Upper lobe of left lung (tissue), 6 donors: ENCODE measurements at places on chromosomes 5 and 9. TPM values are rescaled to one million over a fixed set of nuclear protein-coding genes. Genes with fewer than 3 reads are reported as not detected.

DNA sequence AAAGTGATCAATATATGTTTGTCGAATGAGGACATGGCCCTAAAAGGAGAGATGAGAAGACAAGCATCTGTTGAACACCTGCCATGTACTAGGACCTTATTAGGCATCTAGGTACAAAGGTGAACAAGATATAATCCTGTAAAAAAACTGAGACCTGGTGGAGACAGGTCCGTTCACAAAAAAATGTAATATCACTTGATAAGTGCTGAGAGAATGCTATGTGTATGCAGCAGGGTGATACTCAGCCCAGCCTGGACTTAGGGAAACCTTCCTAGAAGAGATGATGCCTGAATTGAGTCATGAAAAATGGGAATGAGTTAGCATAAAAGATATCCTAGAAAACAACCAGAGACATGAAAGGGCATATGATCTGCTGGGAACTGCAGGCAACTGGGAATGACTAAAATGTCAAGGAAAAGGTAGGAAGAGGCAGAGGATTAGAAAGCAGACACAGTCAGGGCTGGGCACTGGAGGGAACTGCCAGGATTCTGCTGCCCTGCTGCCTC is 108.5 kb downstream of the ADRB2 start:
- no peaks in the 10 kb centered on the region for H3K27me3 ChIP-seq
- no peak overlapping the region for H3K4me3 ChIP-seq
- DNase-seq = no peak
- H3K36me3 ChIP-seq = no peaks in the 10 kb centered on the region
- H3K4me1 ChIP-seq = peaks cover 5% of the 10 kb centered on the region

- no peak for DNase-seq
- H3K27me3 ChIP-seq = no peaks in the 10 kb centered on the region
- H3K27ac ChIP-seq = no peak overlapping the region
- no peaks in the 10 kb centered on the region for H3K4me1 ChIP-seq
Observed at GRCh38 chr9:93436655-93437407, 14.7 kb upstream of the FAM120A start.

DNA sequence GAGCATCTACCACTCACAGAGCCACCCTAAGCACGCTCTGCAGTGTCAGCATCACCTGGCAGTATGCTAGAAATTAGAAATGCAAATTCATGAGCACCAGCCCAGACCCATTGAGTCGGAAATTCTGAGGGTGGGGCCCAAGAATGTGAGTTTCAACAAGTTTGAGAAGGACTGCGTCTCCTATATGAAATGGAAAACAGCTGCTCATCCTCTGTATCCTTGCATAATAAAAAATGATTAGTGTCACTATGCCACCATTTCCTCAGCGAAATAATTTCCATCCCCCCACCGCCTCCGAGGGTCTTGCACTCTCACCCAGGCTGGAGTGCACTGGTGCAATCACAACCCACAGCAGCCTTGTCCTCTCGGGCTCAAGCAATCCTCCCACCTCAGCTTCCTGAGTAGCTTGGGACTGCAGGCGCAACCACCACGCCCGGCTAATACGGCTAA is 1.3 kb upstream of the IQGAP2 start:
- H3K27ac ChIP-seq = peak overlapping the region; percentile 82
- no peaks in the 10 kb centered on the region for H3K27me3 ChIP-seq
- peaks cover 36% of the 10 kb centered on the region for H3K4me1 ChIP-seq
- peak overlapping the region; percentile 76 for H3K4me3 ChIP-seq

DNA sequence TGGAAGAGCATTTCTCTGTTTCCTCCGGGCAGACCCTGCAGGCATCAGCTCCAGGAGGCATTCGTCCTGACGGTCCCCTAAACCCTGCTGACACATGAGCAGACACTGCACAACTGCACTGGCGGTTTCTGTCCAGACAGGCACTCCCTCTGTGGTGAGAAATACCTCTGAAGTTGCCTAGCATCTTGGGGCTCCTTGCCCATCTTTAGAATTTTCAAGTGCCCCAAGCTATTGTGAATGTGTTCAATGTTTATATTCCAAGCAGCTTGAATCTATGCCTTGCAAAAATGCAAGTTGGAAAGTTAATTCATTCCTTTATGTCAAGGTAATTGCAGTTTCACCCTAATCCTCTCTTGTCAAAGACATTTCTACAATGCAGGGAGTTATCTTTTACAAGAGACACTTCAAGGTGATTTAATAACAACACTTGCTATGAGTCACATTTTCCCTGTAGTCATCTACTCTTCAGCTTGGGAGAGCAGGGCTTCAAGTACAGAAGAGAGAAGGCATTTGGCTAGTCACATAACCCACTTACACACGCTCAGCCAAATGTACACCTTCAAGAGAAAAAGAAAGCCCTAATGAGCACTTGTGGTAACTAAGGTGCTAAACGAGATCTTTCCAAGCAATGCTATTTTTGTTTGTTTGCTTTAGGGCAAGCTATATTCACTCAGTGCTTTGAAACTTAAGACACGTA is 302.5 kb downstream of the MLLT3 start:
- peak; percentile 26 for DNase-seq
- peak overlapping the region; percentile 6 for H3K27ac ChIP-seq
- no peaks in the 10 kb centered on the region for H3K27me3 ChIP-seq
- peaks cover 4% of the 10 kb centered on the region for H3K4me1 ChIP-seq

DNA sequence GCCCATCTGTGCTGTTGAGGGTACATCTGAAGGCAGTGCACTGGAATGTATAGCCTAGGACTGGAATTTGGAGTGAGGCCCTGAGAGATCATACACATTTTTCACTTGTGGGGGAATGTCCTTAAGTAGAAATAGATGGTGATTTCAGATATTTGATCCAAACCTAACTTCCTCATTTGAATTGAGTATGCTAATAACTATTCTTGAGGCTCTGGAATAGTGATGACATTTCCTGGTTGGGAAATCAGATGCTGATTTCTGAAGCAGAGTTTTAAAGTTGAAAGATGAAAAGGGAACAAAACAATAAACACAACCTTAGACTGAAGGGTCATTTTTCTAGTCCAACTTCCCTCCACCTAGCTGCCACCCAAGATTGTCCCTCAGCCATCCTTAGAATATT is 163.0 kb upstream of the CCDC152 start:
- H3K36me3 ChIP-seq = no peaks in the 10 kb centered on the region
- no peaks in the 10 kb centered on the region for H3K27me3 ChIP-seq
- no peak overlapping the region for H3K27ac ChIP-seq
- peaks cover 8% of the 10 kb centered on the region for H3K4me1 ChIP-seq
- no peak overlapping the region for H3K4me3 ChIP-seq

GRCh38 chr9:21836437-21837161 is 34.2 kb downstream of the MTAP start:
- no peaks in the 10 kb centered on the region for H3K27me3 ChIP-seq
- H3K36me3 ChIP-seq = no peaks in the 10 kb centered on the region
- H3K4me1 ChIP-seq = peaks cover 18% of the 10 kb centered on the region
- H3K27ac ChIP-seq = no peak overlapping the region
- H3K4me3 ChIP-seq = no peak overlapping the region

DNA sequence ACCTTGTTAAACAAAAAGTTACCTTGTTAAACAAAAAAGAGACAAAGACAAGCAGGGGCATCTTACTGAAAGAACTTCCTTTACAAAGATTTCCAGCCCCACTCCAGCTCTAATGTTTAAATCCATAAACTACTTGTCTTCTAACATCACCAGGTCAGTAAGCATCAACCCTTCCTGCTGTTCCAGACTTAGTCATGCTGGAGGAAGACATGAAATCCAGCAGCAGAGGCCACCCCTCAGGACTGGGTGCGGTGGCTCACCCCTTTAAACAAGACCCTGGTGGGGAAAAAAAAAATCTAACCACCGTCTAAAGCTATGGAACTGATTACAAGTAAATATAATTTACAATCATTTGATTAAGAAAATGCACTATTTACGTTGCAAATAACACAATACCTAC is 9.1 kb downstream of the PDCL start:
- H3K27me3 ChIP-seq = no peaks in the 10 kb centered on the region
- H3K4me1 ChIP-seq = peaks cover 49% of the 10 kb centered on the region
- no peak overlapping the region for H3K4me3 ChIP-seq
- H3K27ac ChIP-seq = peak overlapping the region; percentile 4
- no peak for DNase-seq

GRCh38 chr5:144433140-144433822 is 262.6 kb downstream of the KCTD16 start:
- no peak for DNase-seq
- H3K36me3 ChIP-seq = no peaks in the 10 kb centered on the region
- no peaks in the 10 kb centered on the region for H3K4me1 ChIP-seq
- no peaks in the 10 kb centered on the region for H3K27me3 ChIP-seq
- H3K4me3 ChIP-seq = no peak overlapping the region
- no peak overlapping the region for H3K27ac ChIP-seq

GRCh38 chr5:59684388-59685190 is 208.9 kb downstream of the PDE4D start:
- no peak for DNase-seq
- H3K4me3 ChIP-seq = no peak overlapping the region
- no peaks in the 10 kb centered on the region for H3K36me3 ChIP-seq
- no peak overlapping the region for H3K27ac ChIP-seq
- no peaks in the 10 kb centered on the region for H3K27me3 ChIP-seq

- H3K4me3 ChIP-seq = no peak overlapping the region
- no peaks in the 10 kb centered on the region for H3K27me3 ChIP-seq
- H3K36me3 ChIP-seq = no peaks in the 10 kb centered on the region
- peaks cover 8% of the 10 kb centered on the region for H3K4me1 ChIP-seq
Observed at GRCh38 chr9:107866711-107867311, 377.2 kb upstream of the KLF4 start.

GRCh38 chr5:111997711-111998110 is 240.7 kb upstream of the NREP start:
- DNase-seq = peak; percentile 26
- H3K36me3 ChIP-seq = no peaks in the 10 kb centered on the region
- H3K4me1 ChIP-seq = no peaks in the 10 kb centered on the region

DNA sequence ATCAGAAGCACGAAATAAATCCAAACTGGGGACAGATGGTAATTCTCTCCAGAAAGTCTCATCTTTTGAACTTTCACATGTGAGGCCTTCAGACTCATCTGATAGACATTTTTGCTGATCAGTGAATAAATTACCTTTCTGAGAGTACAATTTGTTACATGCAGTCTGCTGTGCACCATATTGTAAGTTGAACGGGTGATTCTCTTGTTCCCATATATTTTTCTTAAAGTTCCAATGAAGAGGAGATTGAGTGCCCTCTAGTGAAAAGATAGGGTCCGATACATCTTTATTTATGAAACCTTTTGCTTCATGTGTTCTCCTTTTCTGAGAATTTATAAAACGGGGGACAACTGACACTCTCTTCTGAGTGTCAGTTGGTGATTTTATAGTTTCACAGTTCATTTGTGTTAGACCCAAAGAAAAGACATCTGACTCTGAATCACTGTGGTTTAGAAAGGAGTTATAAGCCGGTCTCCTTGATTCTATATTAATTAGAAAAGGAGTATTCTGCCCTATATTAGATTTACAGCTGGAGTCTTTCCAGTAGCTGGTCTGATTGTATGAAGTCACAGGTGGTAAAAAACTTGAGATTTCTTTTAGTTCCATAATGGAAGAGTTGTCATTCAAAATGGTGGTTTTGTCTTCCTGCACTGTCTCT is 30.4 kb downstream of the GNG10 start:
- H3K27ac ChIP-seq = no peak overlapping the region
- H3K4me1 ChIP-seq = no peaks in the 10 kb centered on the region
- no peak overlapping the region for H3K4me3 ChIP-seq
- no peaks in the 10 kb centered on the region for H3K27me3 ChIP-seq

DNA sequence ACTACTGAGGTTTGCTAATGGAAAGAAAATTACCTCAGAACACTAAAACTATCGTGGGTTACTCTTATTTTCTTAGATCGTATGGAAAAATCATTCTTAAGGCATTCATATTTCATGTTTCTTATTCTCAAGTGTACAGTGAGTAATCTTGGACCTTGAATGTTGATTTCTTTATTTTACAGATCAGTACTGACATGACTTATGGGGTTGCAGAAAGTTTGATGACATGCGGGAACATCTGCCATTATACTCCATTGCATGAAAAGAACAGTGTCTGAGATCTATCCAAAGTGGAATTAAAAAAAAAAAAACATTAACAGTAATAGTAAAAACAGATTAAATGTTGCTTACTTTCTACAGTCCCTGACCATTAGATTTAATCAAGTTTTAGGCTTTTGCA is 1290.2 kb upstream of the WWC1 start:
- no peaks in the 10 kb centered on the region for H3K27me3 ChIP-seq
- no peak for DNase-seq
- no peak overlapping the region for H3K4me3 ChIP-seq
- H3K36me3 ChIP-seq = no peaks in the 10 kb centered on the region

GRCh38 chr9:135997090-135998015 is 36.2 kb upstream of the UBAC1 start:
- H3K27ac ChIP-seq = peak overlapping the region; percentile 53
- peaks cover 34% of the 10 kb centered on the region for H3K4me1 ChIP-seq
- H3K4me3 ChIP-seq = no peak overlapping the region
- no peak for DNase-seq

SVEP1 gene
- total RNA-seq = 43.0 TPM
